ENCODE measurements at places on chromosomes 13 and 19.

GRCh38 chr19:46860846-46861690 lies at the start of gene ARHGAP35:
Gene ARHGAP35 (plus strand): TSS chr19:46860997. CDS start chr19:46918676, 57,679 bp downstream.
- DNase-seq, result peak; percentile 68

- DNase-seq, result no peak
Measured at GRCh38 chr13:100584896-100585295, 3.7 kb downstream of the GGACT start.

DNA sequence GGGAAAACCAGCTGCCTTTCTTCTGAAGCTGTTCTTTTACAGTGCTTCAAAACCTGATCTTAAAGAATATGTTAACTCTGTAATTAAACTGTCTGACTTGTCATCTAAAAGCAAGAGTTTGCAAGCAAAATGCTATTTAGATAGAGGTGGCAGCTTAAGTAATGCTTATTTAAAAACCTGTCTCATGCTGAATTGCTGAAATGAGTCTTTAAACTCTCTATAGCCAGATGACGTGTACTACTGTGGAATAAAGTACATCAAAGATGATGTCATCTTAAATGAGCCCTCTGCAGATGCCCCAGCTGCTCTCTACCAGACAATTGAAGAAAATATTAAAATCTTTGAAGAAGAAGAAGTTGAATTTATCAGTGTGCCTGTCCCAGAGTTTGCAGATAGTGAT lies 22.9 kb downstream of the ITM2B start:
- DNase-seq, result no peak

DNA sequence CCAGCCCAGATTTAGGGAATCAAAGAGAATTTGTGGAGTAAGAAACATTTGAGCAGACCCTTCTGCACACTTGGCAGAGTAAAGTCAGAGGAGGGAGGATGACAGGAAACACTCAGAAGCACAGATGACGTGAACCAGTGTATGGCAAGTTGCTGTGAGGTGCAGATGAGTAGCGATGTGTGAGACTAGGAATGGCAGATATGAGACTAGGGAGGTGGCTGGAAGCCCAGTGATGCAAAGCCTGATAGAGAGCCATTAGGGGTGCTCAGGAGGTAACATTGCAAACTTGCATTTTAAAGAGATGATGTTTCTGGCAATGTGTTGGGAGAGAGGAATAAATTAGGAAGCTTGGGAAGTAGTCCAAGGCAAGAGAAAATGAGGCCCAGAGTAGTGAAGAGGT lies 44.0 kb downstream of the PCDH17 start:
- DNase-seq, result no peak

DNA sequence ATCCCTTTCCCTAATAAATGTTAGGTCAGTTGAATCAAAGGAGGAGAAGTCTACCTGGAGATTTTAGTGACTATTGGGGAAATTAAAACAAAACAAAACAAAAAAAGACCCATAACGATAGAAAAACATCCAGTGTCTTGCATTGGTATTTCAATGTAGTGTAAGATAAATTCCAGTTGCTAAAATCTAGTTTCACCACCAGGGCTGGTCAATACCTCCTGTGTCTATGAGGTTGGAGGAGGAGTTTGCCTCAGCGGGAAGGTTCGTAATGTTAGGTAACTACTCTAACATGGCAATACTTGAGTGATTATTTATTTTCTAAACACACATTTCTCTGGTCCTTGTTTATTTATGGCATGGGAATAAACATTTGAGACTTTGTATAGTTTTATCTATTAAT lies 483.2 kb downstream of the FGF9 start:
- DNase-seq, result no peak

- DNase-seq, result peak; percentile 74
Measured at GRCh38 chr13:106318941-106319411, 216.5 kb downstream of the EFNB2 start.

Data from NB4 (cell line).